ENCODE measurements at places on chromosomes 4 and X.
A peak's percentile ranks its signal among the peaks of the same experiment; 100 is the strongest.

DNA sequence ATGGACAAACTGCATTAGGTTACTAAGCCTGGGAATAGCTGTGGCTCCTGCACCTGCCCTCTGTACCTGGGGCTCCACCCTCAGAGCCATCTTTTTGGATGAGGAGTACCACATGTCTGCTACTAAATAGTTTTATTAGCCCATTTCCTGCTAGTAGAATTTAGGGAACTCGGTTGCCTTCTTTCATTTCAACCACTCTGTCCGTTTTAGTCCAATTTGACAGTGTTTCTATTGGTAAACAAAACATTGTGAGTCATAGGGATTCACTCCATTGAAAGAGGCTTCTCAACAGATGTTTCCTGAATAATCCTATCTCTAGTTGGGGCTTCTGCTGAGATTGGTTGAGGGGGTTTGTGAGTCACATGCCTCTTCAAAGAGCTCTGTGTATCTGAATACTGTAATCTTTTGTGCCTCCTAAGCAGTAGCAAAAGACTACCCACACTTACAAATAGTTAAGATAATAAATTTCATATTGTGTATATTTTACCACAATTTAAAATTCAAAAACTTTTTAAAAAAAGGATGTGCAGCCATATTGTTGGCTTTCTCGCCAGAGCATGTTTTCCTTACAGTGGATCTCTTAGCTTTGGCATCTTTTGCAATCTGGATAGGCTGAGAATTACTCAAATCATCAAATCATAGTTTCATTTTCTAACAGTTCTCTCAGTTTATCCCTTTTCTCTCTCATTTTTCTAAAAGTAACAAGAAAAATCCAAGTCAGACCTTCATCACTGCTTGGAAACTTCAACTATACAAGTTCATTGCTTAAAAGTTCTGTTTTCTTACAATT is 9.9 kb downstream of the FAM200B start:
- DNase-seq = no peak

DNA sequence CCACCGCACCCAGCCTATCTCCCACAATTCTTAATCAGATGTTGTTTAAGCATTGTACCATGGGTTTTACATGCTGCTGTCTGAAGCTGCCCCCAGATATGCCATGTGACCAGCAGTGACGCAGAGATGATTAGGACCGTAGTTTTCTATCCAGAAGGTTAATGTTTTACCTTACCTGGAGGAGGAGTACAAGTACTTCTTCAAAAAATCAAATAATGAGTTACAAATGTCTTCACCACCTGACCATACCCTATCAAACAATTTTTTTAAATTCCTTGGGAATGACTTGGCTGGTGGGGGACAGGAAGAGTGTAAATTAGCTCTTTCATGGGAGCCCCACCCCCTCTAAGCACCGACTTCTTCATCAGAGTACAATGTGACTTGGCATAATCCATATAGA is 16.2 kb upstream of the SGMS2 start:
- DNase-seq = no peak

GRCh38 chr4:2927016-2927695 is 36.0 kb downstream of the NOP14 start:
- no peak for DNase-seq

GRCh38 chr4:112884406-112884805 is 165.0 kb upstream of the ANK2 start:
- DNase-seq = no peak

- DNase-seq = no peak
Measured at GRCh38 chrX:12480956-12481355, 310.3 kb upstream of the PRPS2 start.

GRCh38 chr4:53656421-53656981 is 65.2 kb upstream of the LNX1 start:
- DNase-seq = no peak

DNA sequence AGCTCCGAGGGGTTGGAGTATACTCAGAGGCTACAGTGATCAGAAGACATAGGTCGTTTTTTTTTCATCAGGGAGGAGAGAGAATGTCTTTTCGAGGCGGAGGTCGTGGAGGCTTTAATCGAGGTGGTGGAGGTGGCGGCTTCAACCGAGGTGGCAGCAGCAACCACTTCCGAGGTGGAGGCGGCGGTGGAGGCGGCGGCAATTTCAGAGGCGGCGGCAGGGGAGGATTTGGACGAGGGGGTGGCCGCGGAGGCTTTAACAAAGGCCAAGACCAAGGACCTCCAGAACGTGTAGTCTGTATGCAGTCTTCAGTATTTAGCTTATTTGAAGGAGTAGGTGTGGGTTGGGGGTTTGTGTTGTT is 500 bp downstream of the GAR1 start:
- no peak for DNase-seq

DNA sequence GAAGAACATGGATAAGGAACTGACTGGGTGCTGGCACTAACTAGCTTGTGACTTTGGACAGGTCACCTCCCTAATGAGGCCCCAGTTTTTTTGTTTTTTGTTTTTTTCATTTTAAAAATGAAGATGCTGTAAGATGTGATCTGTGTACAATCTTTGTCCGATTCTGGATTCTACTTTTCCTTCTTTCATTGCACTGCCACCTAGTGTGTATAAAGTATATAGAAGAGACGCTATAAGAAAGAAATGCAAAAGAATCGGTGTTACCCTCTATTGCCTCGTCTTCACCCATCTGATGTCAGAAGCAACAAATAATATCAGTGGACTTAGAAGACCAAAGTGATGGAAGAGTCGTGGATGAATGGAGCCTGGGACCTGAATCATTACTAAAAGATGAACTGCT is 58.6 kb upstream of the P2RY10 start:
- DNase-seq = no peak

- DNase-seq = no peak
Measured at GRCh38 chr4:176654565-176655216, 138.0 kb downstream of the VEGFC start.

DNA sequence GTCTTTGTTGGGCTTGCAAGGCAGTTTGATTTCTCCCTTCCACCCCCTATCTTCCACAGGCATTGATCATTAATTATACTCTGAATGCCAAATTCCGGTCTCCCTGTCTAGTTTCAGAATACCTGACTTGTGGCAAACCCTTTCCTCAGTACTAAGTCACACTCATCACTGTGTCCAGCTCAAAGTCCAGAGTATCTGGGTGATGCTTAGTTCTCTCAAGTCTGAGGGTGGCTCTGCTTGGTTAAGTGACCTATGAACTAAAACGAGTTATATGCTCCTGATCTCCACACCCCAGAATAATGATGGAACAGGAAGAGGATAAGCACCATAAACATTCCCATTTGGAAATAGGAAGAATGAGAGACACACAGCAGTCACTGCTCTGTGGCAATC is 6.5 kb downstream of the SMIM9 start:
- no peak for DNase-seq

DNA sequence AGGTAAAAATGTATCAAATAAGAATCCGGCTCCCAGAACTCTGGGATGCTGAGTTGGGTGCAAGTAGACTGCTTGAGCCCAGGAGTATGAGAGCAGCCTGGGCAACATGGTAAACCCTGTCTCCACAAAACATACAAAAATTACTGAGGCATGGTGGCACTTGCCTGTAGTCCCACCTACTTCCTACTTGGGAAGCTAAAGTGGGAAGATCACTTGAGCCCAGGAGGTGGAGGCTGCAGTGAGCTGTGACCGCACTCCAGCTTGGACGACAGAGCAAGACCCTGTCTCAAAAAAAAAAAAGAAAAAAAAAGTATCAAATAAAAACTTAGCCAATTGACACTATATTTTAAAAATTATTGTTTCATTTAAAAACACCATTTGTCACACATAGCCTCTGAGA is 84.4 kb downstream of the FBXW7 start:
- no peak for DNase-seq

- DNase-seq = peak; percentile 67
Measured at GRCh38 chrX:49282647-49283011, 13.0 kb downstream of the PPP1R3F start.

DNA sequence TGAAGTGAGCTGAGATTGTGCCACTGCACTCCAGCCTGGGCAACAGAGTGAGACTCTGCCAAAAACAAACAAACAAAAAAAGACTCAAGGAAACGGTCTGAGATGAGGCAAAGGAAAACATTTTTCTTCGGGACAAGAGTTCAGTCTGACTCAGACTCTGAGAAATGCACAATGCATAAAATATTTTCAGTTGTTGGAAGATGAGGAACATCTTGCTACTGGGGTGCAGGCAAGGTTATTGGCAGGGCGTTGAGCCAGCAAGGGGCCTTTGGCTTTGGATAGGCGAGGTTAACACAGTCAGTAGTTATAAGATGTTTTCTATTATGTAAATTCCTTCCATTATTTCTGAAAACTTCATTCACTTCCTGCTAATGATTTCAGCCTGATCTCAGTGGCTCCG is 96.1 kb upstream of the VCX start:
- no peak for DNase-seq

DNA sequence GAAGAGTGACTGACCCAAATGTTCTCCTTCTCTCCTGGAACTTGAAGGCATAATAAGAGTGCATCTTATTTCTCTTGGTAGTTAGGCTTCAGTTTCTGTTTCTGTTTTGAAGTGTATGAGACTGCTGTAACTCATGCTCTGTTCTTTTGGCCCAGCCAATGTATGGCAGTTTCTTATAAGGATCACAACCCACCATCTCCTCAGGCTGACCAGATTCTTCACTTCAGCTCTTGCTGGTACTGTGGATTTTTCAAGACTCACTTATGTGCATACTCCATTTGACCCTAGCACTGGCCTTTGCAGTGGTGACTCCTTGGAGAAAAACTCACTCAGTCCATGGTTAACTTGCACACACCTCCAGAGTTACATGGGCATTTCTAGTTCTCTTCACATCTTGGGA is 9.6 kb upstream of the YTHDC1 start:
- no peak for DNase-seq

- no peak for DNase-seq
Measured at GRCh38 chr4:186700746-186701145, 22.9 kb downstream of the FAT1 start.

DNA sequence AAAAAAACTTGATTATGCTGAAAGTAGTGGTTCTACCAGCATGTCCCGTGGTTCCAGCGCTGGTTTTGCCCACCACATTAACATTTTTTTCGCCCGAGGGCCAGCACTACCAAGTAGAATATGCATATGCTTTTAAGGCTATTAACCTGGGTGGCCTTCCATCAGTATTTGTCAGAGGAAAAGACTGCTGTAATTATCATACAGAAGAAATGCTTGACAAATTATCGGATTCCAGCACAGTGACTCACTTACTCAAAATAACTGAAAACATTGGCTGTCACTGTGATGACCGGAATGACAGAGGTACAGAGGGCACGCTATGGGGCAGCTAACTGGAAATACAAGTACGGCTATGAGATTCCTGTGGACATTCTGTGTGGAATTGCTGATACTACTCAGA is 34.6 kb downstream of the PRPS2 start:
- DNase-seq = no peak

DNA sequence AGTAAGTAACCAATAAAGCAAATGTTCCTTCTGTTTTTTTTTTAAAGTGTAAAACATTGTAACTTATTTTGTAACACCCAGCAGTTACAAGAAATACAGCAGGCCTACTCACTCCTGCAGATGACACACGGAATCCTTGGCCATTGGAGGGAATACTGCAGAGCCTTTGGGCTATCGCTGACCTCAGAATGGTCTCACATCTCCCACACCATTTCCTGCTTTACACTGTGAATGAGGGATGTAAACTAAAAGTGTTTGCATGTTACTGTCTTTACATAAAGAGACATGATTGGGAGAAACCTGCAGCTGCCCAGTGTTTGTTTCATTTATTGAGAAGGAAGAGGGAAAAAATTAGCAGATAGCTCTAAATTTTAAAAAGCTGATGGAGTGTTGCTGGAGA is 64.1 kb downstream of the USP46 start:
- no peak for DNase-seq

DNA sequence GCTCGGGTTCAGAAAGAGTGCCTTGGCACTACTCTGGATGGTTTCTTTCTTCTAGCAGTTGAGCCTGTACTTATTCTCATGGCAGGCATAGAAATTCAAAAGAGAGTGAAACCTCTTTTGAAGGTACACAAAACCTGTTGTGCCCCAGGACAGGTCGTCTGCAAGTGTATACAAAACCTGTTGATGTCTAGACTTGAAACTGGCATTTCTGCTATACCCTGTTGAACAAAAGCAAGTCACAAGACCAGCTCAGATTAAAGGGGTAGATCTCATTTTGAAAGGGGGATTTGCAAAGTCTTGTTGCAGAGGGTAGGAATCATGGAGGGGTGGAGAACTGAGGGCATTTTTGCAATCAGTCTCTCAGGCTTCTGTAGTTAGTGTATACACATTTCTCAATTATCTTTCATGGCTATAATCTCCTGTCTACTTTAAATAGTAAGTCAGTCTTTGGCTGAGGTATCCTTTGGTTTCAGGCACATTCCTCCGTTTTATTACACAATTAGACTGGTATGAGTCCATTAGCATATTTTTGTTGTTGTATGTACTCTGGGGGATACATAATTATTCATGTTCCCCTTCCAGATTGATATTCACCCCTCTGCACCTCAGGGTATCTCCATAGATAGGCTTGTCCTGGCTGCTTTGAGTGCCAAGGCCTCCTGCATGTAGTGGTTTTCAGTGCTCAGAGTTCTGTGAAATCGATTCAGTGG is 251.4 kb downstream of the DTHD1 start:
- no peak for DNase-seq

DNA sequence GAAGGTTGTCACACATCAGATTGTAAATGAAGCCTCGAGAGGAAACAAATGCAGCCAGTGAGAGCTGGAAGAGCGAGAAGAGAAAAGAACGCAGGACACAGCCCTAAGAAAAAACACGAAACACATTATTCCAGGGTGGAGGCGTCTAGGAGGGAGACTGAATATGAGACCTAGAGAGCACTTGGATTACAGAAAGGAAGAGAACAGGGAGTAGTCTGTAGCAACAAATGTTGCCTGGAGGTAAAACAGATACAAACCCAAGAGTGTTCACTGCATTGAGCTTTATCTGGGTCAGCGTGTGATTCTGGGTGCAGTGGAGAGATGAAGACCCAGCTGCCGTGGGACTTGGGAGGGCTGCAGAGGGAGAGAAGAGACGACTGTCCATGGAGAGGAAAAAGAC is 50.1 kb upstream of the SETD7 start:
- DNase-seq = no peak

GRCh38 chr4:43842594-43842993 is 606.0 kb downstream of the KCTD8 start:
- DNase-seq = no peak

DNA sequence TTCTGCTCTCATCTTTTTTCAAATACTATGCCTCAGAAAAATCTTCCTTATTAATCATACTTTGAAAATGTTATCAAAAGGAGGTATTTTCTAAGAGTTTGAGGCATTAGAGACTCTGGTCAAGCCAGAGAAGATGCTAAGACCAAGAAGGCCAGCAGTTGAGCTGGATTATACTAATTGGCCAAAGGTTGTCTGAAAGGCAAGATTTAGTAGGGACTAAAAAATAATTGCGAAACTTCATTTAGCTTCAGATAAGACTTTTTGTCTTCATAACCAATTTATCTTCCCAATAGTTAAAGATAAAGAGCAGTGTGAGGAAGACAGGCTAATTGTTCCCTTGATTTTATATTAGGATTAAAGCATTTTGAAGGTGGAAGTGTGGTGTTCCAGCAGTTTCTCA is 1412.4 kb upstream of the PCDH7 start:
- DNase-seq = no peak

- no peak for DNase-seq
Measured at GRCh38 chrX:88603237-88603636, 143.8 kb upstream of the CPXCR1 start.
